ENCODE measurements at places on chromosomes 3 and 15.

DNA sequence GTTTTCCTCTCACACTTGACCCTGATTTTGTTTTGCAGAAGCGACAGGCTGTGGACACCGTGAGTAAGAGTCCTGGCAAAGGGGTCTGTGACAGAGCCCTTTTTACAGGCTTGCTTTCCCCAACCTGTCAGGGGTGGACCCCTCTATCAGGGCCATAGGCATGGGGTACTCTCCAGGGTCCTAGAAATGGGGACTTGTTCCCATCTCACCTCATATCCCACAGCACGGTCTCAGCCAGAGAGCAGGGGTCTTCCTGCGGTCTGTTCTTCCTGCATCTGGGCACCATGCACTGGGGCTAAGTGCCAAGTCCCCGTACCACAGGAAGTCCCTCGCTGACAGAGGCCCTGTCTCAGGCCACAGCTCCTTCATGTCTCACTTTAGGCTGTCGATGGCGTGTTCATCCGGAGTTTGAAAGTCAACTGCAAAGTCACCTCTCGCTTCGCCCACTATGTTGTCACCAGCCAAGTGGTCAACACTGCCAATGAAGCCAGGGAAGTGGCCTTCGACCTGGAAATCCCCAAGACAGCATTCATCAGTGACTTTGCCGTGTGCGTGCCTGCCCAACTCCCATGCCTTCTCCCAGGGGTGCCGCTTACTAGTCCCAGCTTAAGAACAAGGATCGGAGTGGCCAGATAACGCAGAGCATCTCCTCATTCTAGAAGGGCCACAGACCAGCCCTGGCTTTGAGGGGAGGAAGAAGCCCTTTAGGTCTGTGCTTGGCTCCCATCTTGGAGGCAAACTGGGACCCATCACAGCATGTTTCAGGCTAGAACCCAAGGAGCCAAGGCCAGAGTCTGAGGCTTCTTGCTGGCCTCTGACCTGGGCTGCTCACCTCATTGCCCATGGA, 783 bp downstream of the ITIH1 start:
- peak; percentile 45 for DNase-seq

- no peak for DNase-seq
These were observed 298.4 kb downstream of the SATB1 start for GRCh38 chr3:18126772-18127171.

- DNase-seq = no peak
These were observed 640.6 kb upstream of the DPPA4 start for GRCh38 chr3:109977897-109978296.

DNA sequence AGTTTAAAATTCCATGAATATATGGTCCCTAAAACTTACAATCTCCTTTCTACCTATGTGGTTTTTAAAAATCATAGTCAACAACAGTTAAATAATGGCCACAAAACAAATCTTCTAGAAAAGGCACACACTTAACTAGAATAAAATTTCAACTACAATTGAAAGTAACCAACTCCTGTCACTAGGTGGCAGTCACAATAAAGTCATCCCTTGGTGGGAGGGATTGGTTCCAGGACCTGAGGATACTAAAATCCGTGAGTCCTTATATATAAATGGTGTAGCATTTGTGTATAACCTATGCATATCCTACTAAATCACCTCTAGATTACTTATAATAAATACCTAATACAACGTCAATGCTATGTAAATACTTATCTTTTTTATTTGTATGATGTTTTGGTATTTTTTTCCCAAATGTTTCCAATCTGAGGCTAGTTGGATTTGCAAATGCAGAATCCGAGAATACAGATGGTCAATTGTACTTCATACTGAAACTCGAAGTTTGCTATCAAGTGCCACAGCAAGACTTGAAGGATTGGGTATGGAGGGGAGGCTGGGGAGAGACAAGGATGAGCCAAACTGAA, 172.6 kb downstream of the FMN1 start:
- DNase-seq = peak; percentile 60

- DNase-seq = no peak
These were observed 328.6 kb upstream of the PROK2 start for GRCh38 chr3:72113564-72113963.

GRCh38 chr15:90869601-90870353, 1.4 kb downstream of the FURIN start:
- peak; percentile 96 for DNase-seq

- DNase-seq = no peak
These were observed 45.6 kb downstream of the CHST2 start for GRCh38 chr3:143165211-143165610.

DNA sequence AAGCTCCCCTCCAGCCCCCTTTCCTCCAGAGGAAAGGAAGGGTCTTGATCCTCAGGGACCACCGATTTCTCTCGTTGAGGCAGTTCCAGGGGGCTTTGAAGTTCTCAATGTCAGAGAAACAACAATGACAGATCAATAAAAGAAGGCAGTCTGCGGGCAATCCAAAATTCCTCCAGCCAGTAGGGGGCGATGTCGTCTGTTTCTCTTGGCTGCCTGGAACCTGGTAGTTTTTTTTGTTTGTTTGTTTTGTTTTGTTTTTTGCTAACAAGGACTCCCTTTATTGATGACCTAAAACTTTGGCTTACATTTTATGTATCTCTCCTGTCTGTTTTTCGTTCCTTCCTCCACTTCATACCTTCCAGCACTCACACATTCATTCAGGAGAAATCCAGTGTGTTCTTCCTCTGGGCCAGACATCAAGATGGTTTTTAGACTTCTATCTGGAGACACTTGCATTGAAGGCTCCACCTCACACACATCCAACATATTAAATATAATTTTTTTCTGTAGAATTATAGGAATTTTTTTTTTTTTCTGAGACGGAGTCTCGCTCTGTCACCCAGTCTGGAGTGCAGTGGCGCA, 276.6 kb downstream of the RPLP1 start:
- DNase-seq = peak; percentile 61

GRCh38 chr3:170959457-170959856, 51.0 kb upstream of the EIF5A2 start:
- no peak for DNase-seq

Data from suppressor macrophage treated with lipopolysaccharide for 4 hours (primary cell).